ENCODE measurements at places on chromosomes 4 and X.

- no peak for DNase-seq
These were observed 138.0 kb upstream of the USP9X start for GRCh38 chrX:40947276-40947675.

DNA sequence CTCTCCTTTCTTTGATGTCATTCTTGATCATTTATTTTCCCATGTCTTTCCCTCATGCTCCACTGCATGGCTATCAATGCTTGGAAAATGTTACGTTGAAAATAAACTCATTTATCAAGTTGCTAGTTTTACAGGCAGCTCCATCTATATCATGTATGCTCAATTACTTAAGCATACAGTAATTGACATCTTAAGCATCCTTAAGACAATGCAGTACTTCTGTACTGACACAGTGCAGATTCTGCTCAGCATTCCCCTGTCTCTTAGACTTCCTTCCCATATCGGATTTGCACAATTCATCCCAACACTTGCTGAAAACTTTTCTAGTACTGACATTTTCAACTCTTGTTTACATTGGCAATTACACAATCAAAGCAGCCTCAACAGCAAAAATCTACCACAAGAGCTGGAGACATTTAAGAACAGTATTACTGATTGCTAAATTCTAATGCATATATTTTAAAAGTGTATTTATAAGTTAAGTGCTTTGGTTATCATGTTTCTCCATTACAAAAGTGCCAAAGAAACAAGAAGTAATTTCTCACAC is 165.6 kb downstream of the ATP10D start:
- DNase-seq = no peak

DNA sequence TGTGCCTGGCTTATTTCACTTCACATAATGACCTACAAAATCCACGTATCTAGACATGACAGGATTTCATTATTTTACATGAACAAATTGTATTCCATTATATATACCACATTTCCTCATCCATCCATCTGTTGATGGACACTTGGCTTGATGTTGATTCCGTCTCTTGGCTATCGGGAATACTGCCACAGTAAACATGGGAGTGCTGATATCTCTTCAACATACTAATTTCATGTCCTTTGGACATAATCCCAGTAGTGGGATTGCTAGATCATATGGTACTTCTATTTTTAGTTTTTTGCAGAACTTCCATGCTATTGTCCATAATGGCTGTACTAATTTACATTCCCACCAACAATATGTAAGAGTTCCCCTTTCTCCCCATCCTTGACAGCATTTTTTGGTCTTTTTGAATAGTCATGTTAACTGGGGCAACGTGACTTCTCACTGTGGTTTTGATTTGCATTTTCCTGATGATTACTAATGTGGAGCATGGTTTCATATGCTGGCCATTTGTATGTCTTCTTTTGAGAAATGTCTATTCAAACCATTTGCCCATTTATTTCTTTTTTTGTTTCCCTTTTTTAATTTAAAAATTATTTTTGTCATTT is 68.9 kb downstream of the HTRA3 start:
- DNase-seq = no peak

DNA sequence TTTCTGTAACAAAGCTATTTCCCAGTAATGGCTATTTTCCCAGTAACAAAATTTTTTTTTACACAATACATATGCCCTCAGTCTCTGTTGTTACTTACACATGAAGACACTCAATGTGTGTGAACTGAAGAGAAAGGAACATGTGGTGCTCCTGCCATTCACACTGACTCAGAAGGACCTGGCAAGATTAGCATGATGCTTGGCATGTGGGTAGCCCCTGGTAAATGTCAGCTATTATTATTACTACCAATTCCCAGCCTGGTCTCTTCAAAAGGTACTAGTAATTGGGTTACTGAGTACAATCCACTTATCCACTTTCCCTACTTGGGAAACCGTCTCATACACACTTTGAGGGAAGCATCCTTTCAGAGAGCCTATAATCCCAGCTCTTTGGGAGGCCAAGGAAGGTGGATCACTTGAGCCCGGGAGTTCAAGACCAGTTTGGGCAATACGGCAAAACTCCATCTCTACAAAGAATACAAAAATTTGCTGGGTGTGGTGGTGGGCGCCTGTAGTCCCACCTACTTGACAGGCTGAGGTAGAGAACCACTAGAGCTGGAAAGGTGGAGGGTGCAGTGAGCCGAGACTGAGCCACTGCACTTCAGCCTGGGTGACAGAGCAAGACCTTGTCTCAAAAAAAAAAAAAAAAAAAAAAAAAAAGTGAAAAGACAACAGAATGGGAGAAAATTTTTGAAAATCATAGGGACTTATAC is 14.6 kb downstream of the RBBP7 start:
- DNase-seq = no peak

GRCh38 chr4:139908636-139909437 is 243.2 kb downstream of the MGST2 start:
- DNase-seq = no peak

DNA sequence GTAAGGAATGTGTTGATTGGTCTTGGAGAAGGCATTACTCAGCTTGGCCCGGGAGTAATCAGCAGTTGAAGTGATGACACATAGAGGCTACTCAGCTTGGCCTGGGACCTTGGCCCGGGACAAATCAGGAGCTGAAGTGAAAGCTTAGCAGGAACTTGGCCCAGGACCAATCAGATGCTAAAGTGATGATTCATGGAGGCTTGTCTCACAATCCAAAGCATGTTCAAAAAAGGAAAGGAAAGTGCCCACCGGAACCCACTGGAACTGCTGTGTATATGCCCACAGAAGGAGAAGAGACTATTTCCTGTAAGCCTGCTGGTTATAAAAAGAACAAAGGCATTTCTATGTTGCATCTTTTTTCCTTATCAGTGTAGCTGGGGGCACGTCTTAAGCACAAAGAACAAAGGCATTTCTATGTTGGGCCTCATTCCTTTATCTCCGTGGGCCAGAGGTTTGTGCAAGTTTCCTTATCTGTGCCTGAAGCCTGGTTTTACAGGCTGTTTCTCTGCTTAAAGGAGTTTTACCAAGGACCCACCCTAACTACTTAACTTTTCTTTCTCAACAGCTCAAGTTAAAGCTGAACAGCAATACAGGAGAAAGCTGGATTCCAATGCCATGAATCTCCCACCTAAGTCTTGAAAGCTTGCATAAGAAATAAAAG is 1176.7 kb downstream of the NLGN4X start:
- DNase-seq = peak; percentile 37

DNA sequence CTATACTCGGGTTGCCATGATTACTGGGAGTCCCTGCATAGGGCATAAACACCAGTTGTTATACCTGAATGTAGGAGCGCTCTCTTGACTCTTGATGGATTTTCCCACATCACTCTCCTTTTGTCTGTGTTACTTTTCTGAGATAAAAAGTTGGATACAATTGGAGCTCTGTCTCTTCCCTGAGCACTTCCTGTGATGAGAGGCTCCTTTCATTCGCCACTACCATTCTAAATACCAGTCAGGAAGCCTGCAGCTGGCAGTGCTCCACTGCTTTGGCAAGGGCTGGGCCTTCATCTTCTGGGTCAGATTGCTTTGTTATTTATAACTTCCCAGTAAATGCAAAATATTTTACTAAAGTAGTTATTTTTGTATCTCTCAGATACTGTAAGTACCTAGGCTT is 13.9 kb downstream of the TCEANC start:
- no peak for DNase-seq

GRCh38 chrX:2696698-2697215 is 5.7 kb downstream of the CD99 start:
- DNase-seq = no peak

DNA sequence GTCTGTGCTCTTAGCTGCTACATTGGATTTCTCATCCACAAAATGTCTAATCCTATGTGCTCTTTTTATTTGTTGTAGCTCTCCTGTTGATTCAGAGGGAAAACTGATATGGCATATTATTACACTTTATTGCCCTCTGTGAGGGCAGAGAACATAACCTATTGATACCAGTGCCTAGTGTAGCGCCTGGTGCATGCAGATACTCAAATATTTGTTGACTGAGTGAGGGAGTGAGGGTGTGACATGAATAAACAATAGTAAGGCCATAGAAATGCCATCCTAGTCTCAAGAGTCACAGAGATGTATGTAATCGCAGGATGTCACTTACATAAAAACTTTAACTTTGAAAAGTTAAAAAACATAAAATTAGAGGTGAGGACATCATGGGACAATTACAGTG is 159.1 kb downstream of the SHROOM3 start:
- no peak for DNase-seq

DNA sequence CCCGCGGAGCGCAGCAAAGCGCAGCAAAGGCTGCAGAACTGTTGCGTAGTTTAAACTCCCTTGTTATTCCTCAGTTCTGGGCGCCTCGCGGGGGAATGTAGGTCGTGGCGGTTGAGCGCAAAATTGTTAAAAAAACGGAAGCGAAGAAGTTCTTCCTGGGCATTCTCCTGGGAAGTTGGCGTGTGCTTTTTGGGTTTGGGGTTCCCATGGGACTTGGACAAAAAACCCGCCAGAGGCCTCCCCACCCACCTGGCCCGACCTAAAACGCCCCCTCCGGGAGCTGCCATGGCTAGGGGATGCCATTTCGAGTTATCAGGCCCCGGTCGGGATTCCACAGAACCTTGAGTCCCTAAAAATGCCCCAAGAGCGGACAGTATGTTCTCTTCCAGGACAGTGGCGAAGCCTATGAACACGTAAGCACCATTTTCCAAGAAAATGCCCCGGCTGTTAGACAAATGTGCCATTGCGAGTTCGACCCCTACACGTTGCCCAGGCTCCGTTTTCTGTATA is 8.9 kb downstream of the ZIC3 start:
- DNase-seq = no peak

GRCh38 chr4:87540146-87541058 is 11.2 kb upstream of the SPARCL1 start:
- DNase-seq = no peak

DNA sequence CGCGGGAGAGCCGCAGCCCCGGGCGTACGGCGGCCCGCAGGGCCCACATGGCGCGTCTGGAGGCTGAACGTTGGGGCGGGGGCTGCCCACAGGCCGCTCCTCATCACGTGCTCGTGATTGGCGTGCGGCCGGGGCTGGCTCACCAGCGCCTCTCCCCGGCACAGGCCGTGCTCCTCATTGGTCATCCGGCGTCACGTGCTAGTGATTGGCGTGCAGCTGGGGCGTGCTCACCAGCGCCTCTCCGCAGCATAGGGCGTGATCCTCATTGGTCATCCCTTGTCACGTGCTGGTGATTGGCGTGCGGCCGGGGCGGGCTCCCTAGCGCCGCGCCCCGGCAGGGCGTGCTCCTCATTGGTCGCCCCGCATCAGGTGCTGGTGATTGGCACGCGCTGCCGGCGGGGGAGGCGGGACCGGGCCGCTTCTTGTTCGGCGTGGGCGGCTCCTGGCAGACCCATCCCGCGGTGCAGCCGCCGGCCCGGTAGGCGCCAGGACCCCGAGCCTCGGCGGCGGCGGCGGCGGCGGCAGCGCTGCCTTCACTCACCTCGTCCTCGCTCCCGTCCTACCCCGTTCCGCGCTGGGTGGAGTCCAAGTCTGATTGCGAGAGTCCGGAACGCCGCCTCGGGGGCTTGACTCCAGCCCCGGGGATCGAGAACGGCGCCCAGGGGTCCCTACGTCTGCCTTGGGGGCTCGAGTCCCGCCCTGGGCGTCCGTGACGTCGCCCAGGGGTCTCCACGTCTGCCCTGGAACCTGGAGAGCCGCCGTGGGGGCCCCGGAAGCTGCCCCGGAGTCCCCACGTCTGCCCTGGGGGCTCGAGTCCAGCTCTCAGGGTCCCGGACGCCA is at the start of gene GTPBP6:
Gene GTPBP6 (minus strand): TSS at position 58 of the 840 bp plus-strand sequence. CDS start 9 bp downstream, at position 49.
- DNase-seq = peak; percentile 99

- DNase-seq = no peak
These were observed 135.3 kb upstream of the HS3ST1 start for GRCh38 chr4:11564021-11564420.

DNA sequence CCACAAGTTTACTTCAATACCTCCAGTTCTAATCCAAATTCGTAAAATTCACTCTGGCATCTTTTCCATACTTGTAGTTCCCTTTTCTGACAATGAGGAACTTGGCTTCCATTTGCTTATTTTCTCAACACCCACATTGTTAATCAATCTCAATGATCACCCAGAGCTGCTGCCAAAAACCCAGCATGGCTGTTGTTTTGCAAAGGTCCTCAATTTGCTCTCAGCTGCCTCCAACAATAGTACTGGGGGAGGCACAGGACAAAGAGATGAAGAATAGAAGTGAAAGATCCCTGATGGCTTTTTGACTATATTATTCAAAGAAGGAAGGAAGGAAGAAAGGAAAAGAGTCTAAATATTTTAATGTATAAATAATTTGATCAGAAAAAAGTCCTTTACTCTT is 847.8 kb downstream of the RAPGEF2 start:
- no peak for DNase-seq

DNA sequence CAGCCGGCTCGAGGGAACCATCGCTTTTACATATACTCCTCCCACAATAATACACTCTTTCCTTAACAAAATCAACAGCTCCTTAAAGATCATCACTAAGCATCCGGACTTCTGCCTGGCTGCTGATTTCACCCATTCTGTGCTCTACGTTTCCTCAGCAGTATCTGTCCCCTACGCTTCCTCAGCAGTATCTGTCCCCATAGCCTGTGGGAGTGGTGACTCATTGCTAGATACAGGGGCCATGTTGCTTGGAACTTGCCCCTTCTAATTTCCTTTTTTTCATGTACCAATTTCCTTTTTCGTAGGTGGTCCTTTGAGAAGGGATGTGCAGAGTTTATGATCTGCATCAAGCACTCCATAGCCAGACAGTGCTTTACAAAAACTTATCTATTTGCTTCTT is 18.6 kb downstream of the MAP3K15 start:
- DNase-seq = no peak

GRCh38 chr4:173466101-173466500 is 63.9 kb downstream of the HAND2 start:
- no peak for DNase-seq

GRCh38 chrX:36609616-36610585 is 398.3 kb upstream of the FAM47C start:
- no peak for DNase-seq

DNA sequence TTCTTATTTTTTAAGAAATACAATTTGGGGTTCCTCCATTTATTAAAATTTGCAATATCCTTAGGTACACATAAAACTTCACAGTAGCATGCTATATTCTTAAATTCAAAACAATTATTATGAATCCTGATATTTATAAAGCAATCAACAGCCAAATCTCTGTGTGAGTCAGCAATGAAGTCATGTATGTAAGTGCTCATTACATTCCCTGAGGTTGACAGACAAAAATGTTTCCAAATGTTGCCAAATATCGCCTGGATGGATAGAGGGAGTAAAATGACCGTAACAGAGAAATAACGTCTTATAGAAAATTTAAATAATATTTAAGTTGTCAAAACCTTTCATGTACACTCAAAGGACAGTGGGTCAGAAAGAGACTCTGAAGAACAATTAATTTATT is 220.0 kb downstream of the PCDH18 start:
- no peak for DNase-seq

GRCh38 chr4:89101256-89102161 is 9.8 kb upstream of the TIGD2 start:
- DNase-seq = no peak

DNA sequence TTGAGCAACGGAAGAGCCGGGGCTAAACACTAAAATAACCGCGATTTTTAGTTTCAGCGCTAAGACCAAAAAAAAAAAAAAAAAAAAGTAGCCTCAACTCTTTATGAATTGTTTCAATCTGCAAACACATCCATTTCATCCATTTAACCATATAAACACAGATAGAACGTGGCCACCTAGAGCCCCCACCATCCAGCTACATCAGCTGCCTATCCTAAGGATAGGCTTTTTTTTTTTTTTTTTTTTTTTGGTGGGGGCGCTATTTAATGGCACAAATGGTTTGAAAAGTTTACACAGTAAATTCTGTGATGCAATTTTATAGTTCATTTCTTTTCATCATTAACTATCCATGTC is 492 bp upstream of the HDAC8 start:
- DNase-seq = no peak

GRCh38 chr4:82017680-82018079 is 356.1 kb downstream of the HNRNPD start:
- no peak for DNase-seq

Data from thoracic aorta (tissue), 2 donors.